GM20000 (cell line): ENCODE measurements at places on chromosomes 3 and 15.

DNA sequence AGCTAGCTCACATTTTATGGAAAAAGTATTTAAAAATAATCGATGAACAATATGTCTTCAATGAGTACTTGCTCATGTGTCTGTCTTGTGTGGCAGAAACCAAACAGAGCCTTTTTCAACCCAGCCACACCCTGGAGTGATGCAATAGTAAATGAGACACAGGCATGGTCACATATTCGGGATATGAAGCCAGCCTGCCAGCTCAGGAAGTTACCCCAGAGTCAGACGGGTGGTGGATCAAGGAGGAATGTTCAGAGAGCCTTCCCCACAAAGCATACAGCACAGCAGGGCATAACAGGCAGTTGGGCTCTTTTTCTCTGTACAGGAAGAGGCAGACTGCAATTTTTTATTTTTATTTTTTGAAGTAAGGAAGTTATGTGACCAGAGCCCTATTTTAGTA is 27.3 kb downstream of the LARP6 start:
- DNase-seq = no peak

GRCh38 chr3:142268426-142268825 is 43.0 kb upstream of the GK5 start:
- DNase-seq = no peak

DNA sequence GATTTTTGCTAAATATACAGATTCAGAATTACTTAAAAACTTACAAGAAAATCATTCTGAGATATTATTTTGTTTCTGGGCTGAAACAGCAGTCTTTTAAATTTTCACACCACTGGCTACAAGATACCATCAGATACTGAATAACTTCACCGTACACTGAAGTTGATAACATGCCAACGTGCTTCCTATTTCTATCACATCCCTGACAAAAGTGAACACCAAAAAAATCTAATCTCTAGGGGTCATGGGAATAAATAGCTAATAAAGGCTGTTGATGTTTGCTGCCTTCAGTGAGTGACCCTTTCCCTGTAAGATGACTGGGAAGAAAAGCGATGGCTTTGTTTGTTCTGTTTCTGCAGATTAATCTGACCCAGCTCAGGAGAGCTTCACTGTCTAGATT is 120.5 kb downstream of the DUT start:
- no peak for DNase-seq

DNA sequence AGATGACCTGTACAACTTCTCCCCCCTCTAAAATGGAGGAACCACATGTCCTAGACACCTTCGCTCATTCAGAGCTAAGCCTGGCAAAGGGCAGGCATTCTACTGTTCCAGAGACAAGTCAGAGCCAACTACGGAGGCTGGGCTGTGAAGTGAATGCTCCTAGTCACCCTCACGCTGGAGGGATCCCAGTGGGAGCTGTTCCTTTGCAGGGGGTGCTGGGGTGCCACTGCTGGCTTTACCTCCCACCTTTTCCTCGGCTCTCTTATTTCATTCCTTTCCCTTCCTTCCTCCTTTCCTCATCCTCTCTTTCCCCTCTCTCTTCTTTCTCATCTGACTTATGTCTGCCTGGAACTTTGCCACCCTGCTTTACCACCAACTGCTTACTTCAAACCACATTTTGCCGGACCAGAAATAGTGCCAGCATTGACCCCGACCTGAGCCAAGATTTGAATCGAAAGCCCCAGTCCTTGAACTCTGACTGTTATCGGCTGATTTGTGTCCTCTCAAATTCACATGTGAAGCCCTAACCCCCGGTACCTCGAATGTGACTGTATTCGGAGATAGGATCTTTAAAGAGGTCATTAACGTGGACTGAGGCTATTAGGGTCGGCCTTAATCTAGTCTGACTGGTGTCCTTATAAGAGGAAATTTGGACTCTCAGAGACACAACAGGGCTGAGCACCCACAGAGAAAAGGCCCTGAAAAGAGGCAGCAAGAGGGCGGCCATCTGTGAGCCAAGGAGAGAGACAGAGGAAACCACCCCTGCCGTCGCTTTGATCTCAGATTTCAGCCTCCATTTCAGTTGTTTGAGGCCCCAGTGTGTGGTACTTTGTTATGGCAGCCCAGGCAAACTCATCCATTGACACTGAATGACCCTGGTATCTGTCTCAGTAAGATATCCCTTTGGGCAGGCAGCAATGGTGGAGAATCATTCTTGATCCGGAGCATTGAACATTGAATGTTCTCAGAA is 31.3 kb upstream of the TBC1D21 start:
- no peak for DNase-seq

DNA sequence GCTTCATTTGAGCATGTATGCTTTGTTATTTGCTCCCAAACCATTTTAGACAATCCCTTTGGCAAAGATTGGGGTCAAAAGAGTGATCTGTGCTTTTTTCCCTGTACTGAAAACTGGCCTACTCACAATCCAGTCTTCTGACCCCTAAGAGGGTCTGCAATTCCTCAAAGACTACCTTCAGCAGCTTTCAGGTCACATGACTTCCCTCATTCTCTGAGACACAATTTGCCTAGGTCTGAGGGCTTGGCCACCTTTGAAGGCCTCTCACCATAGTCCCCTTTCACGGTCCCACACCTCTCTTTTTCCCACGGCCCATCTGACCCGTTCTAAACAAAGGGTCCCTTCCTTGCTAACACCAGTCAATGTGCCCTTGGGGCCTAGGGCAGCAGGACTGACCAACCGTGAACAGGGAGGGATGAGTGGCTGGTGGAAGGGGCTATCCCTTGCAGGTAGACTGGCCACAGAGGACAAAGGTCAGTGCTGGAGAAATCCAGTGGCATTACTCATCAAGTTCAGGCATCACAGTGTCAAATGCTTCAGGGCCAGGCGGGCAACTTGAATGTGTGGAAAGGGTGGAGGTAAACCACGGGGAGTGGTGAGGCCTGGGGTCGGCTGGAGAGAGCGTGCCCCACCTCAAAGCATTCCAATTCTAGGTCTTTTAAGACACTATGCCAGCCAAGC is 10.8 kb downstream of the RASL12 start:
- no peak for DNase-seq
